ENCODE measurements at places on chromosomes 1 and 21.

DNA sequence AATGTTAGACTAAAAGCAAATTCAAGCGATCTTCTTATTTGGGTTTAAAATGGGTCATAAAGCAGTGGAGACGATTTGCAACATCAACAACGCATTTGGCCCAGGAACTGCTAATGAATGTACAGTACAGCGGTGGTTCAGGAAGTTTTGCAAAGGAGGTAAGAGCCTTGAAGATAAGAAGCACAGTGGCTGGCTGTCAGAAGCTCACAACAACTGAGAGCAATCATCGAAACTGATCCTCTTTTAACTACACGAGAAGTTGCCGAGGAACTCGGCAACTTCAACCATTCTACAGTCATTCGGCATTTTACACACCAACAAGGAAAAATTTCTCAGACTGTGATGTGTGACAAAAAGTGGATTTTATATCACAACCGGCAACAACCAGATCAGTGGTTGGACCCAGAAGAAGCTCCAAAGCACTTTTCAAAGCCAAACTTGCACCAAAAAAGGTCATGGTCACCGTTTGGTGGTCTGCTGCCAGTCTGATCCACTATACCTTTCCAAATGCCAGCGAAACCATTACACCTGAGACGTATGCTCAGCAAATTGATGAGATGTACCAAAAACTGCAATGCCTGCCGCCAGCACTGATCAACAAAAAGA is 47.9 kb downstream of the ASH1L start:
- DNase-seq, result no peak

- no peak for DNase-seq
These were observed 80.5 kb upstream of the TTC39A start for GRCh38 chr1:51410568-51411460.

GRCh38 chr1:162384601-162385279 is 3.2 kb downstream of the C1orf226 start:
- DNase-seq, result no peak

GRCh38 chr1:42450061-42450460 is 5.8 kb downstream of the ZMYND12 start:
- DNase-seq, result no peak

- DNase-seq, result no peak
These were observed 29.3 kb downstream of the BATF3 start for GRCh38 chr1:212670301-212670700.

GRCh38 chr1:203547771-203548421 is 53.9 kb downstream of the OPTC start:
- no peak for DNase-seq

DNA sequence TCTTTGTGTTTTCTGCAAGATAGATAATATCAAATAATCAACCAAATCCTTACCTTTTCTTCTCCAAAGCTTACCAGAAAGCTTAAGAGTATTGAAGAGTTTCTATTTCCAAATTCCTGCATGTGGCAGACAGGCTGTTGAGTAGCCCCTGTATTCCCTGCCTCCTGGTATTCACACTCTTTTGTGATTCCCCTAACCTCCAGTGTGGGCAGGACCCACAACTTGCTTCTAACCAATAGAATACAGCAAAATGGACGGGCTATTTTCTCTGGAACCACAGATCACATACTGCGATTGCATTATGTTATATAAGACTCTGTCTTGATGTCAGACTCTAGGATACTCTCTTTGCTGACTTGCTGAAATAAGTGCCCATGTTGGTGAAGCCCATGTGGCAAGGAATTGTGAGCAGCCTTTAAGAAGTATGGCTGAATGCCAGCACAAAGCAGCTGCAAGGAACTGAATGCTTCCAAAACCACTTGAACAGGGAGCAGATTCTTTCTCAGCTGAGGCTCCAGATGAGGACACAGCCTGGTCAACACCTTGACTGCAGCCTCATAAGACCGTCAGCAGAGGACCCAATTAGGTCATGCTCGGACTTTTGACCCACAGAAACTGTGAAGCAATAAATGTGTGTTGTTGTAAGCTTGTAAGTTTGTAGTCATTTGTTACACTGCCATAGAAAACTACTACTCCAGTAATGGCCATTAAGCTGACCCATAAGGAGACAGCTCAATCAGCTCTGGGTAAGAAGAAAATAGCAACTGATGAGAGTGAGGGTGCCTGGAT is 47.9 kb upstream of the PLXNA2 start:
- DNase-seq, result no peak
